ENCODE measurements at places on chromosomes 2 and 18. TPM values are rescaled to one million over a fixed set of nuclear protein-coding genes. Genes with fewer than 3 reads are reported as not detected.

Gene GALNT14
- 0.72 TPM for total RNA-seq

Gene TAF4B
- 3.6 TPM for total RNA-seq

Gene ABHD1
- 0.09 TPM for total RNA-seq

Gene COBLL1
- total RNA-seq = 25.3 TPM

Gene TCF4
- 105 TPM for total RNA-seq

Gene CREG2
- total RNA-seq = 0.25 TPM

Gene SPDYA
- total RNA-seq = 6.5 TPM

Gene CCNYL1
- total RNA-seq = 24.6 TPM

Gene DSC3
- total RNA-seq = 0.09 TPM

Gene MLPH
- 5.2 TPM for total RNA-seq

Gene TFCP2L1
- total RNA-seq = under 0.01 TPM

Gene HOXD13
- total RNA-seq = not detected

Gene FBXO48
- total RNA-seq = 0.99 TPM

Gene ANKRD44
- 29.2 TPM for total RNA-seq

Gene SERPINE2
- 252 TPM for total RNA-seq

Gene PSD4
- total RNA-seq = 0.82 TPM

Gene FASTKD2
- 56.1 TPM for total RNA-seq

Gene SPRED2
- 20.6 TPM for total RNA-seq

Gene OXER1
- not detected for total RNA-seq

Gene OSR1
- total RNA-seq = 117 TPM

Gene CYP27A1
- 10.5 TPM for total RNA-seq

Gene GCG
- not detected for total RNA-seq

Gene HOXD10
- not detected for total RNA-seq

Gene SIX3
- not detected for total RNA-seq

Gene ERBB4
- total RNA-seq = 0.16 TPM

Gene C2orf78
- not detected for total RNA-seq

Gene CERKL
- not detected for total RNA-seq

Gene STAT1
- 116 TPM for total RNA-seq
